ENCODE measurements at places on chromosomes 5 and 9. TPM values are rescaled to one million over a fixed set of nuclear protein-coding genes. Genes with fewer than 3 reads are reported as not detected.

The PCDHB7 gene
- total RNA-seq = not detected

The ARSB gene
- total RNA-seq = 4.8 TPM

- DNase-seq = no peak
- H3K36me3 ChIP-seq = peaks cover 14% of the 10 kb centered on the region
- H3K27me3 ChIP-seq = no peaks in the 10 kb centered on the region
- no peak overlapping the region for H3K27ac ChIP-seq
Observed at GRCh38 chr5:157506981-157507780, 47.2 kb downstream of the NIPAL4 start.

DNA sequence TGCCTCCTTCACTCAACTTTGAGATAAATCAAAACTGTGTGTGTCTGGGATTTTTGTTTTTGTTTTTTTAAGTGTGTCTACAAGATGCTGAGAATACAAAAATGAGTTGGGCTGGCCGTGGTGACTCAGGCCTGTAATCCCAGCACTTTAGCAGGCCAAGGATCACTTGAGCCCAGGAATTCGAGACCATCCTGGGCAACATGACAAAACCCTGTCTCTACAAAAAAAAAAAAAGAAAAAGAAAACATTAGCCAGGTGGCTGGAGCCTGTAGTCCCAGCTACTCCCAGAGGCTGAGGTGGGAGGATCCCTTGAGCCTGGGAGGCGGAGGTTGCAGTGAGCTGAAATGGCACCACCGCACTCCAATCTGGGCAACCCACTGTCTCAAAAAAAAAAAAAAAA lies 21.0 kb downstream of the HNRNPK start:
- H3K36me3 ChIP-seq = no peaks in the 10 kb centered on the region
- no peaks in the 10 kb centered on the region for H3K27me3 ChIP-seq
- H3K4me3 ChIP-seq = no peak overlapping the region

- H3K4me1 ChIP-seq = peaks cover 11% of the 10 kb centered on the region
- no peak for DNase-seq
- no peak overlapping the region for H3K27ac ChIP-seq
- H3K36me3 ChIP-seq = no peaks in the 10 kb centered on the region
Observed at GRCh38 chr5:113331209-113331551, 103.6 kb downstream of the TSSK1B start.

- H3K4me3 ChIP-seq = peak overlapping the region; percentile 93
- no peaks in the 10 kb centered on the region for H3K36me3 ChIP-seq
- peaks cover 39% of the 10 kb centered on the region for H3K4me1 ChIP-seq
- no peaks in the 10 kb centered on the region for H3K27me3 ChIP-seq
- H3K27ac ChIP-seq = peak overlapping the region; percentile 92
- no peak for DNase-seq
Observed at GRCh38 chr9:5630081-5630507, 1.2 kb downstream of the RIC1 start.

- H3K27me3 ChIP-seq = peaks cover 1% of the 10 kb centered on the region
- no peak overlapping the region for H3K27ac ChIP-seq
- H3K36me3 ChIP-seq = no peaks in the 10 kb centered on the region
Observed at GRCh38 chr9:106107716-106108115, 413.4 kb downstream of the TMEM38B start.

The MLANA gene
- not detected for total RNA-seq

DNA sequence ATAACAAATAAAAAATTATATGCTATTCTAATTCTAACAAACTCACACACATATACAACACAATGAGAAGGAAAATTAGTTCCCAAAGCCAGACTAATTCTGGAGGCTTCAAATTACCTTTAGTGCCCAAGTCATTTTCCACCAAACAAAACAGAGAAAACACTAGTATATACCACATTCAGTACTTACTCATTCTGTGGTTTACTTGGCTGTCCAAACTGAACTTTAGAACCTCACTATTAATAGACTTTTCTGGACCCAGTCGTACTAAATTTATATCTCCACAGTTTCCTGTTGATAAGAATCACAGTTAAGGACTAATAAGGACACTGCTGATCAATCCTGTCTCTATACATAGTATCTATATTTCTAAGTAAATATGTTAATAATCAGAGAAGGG lies 66.4 kb downstream of the SETX start:
- H3K27ac ChIP-seq = no peak overlapping the region
- H3K36me3 ChIP-seq = peaks cover 23% of the 10 kb centered on the region
- no peak overlapping the region for H3K4me3 ChIP-seq
- DNase-seq = no peak
- no peaks in the 10 kb centered on the region for H3K4me1 ChIP-seq

DNA sequence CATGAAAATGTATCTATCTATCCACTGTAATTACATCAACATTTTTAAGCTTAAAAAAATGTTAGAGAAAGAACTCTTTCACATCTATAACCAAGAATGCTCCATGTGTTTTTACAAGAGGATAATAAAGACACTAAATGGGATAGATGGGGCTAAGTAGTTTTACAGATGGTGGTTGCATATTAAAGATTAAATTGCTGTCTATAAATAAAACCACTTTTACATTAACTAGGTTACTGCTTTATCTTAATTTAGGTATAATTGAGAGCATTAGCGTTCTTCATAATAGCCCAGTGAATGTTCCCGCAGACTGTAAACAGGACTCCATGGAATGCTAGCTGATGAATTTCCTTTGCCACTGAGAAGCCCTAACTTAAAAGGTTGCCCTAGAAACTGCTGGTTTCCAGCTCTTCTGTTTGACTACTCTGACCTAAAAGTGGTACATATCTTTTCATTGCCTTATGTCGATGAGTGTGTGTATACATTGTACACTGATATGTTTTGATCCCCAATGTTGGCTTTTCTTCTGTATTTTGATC lies 117.9 kb downstream of the SGCD start:
- H3K27ac ChIP-seq = no peak overlapping the region
- no peaks in the 10 kb centered on the region for H3K4me1 ChIP-seq
- H3K27me3 ChIP-seq = no peaks in the 10 kb centered on the region
- no peak for DNase-seq

DNA sequence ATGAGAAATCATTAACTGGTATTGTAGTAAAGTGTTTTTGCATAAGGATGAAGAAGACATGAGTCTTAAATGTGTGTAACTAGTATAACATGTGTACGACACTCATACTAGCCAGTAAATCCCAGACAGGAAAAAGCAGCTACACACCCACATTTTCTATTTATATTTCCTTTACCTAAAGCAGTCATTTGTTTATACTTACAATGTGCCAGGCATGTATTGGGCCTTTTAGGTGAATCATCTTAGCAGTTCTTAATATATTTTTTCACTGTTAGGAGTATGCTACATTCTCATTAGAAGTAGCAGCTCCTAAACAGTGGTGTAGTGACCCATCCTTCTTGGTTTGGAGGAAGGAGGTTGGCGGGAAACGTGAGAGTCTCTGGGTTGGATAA lies 55.8 kb upstream of the TMC1 start:
- peaks cover 6% of the 10 kb centered on the region for H3K4me1 ChIP-seq
- DNase-seq = no peak
- H3K4me3 ChIP-seq = no peak overlapping the region
- no peaks in the 10 kb centered on the region for H3K27me3 ChIP-seq

GRCh38 chr5:169290895-169291294 lies 10.0 kb downstream of the SLIT3 start:
- peaks cover 19% of the 10 kb centered on the region for H3K27me3 ChIP-seq
- no peaks in the 10 kb centered on the region for H3K36me3 ChIP-seq
- no peak for DNase-seq
- H3K4me3 ChIP-seq = no peak overlapping the region

The TAS2R1 gene
- total RNA-seq = not detected

DNA sequence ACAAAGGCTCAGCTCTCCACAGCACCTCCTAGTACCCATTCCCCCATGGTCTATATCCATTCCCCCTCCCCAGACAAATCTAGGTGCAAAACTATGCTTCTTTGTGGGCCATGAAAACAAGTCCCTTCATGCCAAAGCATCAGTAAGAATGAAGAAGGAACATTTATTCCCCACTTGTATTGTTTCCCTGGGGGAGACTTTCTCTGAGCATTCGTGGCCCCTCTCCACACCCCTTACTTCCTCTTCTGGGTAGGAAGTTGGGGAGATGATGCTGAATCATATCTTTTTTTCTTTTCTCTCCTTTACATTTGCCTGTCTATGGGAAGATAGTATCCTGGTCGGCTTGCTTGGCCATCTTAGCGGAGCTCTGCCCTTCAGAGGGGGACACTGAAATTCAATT lies 246.8 kb downstream of the NSG2 start:
- H3K4me1 ChIP-seq = peaks cover 8% of the 10 kb centered on the region
- DNase-seq = peak; percentile 75
- H3K36me3 ChIP-seq = no peaks in the 10 kb centered on the region
- H3K27me3 ChIP-seq = no peaks in the 10 kb centered on the region

- no peaks in the 10 kb centered on the region for H3K4me1 ChIP-seq
- no peaks in the 10 kb centered on the region for H3K36me3 ChIP-seq
Observed at GRCh38 chr5:120306303-120306702, 157.8 kb upstream of the PRR16 start.

GRCh38 chr9:85276741-85277140 lies 465.0 kb downstream of the AGTPBP1 start:
- no peaks in the 10 kb centered on the region for H3K4me1 ChIP-seq
- no peaks in the 10 kb centered on the region for H3K36me3 ChIP-seq
- no peak overlapping the region for H3K27ac ChIP-seq
- peaks cover 8% of the 10 kb centered on the region for H3K27me3 ChIP-seq
- DNase-seq = no peak

The ADAMTS2 gene
- total RNA-seq = 3.9 TPM

DNA sequence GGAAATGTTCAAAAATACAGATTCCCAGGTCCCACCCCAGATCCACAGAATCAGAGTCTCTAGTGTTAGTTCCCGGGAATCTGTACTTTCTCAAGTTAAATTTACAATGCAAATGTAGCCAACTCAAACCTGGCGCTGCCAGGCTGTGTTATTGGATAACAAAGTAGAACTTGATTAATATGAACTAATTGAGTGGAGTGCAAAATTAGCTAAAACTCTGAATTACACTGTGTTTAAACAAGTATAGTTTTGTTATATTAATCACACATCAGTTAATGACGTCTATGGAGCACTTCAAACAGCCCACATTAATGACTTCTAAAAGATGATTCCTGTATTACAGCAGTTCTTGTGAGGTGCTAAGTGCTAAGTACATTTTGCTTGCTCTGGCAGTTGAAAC lies 32.4 kb upstream of the CYFIP2 start:
- H3K36me3 ChIP-seq = no peaks in the 10 kb centered on the region
- H3K4me1 ChIP-seq = no peaks in the 10 kb centered on the region
- H3K27ac ChIP-seq = no peak overlapping the region
- no peaks in the 10 kb centered on the region for H3K27me3 ChIP-seq
- DNase-seq = no peak

GRCh38 chr9:34507556-34507955 lies 15.2 kb downstream of the ENHO start:
- no peaks in the 10 kb centered on the region for H3K36me3 ChIP-seq
- no peaks in the 10 kb centered on the region for H3K27me3 ChIP-seq
- H3K4me3 ChIP-seq = no peak overlapping the region
- no peak overlapping the region for H3K27ac ChIP-seq

- no peak overlapping the region for H3K4me3 ChIP-seq
- no peaks in the 10 kb centered on the region for H3K27me3 ChIP-seq
- DNase-seq = no peak
- 0 out of 2 replicates have a peak, but pooled peaks cover 3% of the 10 kb centered on the region for H3K4me1 ChIP-seq
- H3K27ac ChIP-seq = no peak overlapping the region
Observed at GRCh38 chr5:95080441-95080840, 204.5 kb downstream of the MCTP1 start.

The CSF1R gene
- 0.17 TPM for total RNA-seq

DNA sequence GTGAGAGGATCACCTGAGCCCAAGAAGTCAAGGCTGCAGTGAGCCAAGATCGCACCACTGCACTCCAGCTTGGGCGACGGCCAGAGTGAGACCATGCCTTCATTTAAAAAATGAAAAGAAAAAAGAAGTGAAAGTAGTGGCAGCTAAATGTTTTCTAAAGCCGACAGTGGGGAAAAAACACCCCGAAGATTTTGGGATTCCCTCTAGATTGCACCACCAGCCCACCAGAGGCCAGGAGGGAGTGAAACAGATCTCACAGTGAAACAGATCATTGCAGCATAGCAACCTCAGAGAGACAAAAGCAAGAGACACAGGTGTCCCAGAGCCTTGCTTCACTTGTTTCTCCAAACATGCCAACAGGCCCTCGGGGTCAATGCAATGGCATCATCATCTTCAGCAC lies 156.8 kb downstream of the PAX5 start:
- no peaks in the 10 kb centered on the region for H3K36me3 ChIP-seq
- no peak for DNase-seq
- H3K27me3 ChIP-seq = peaks cover 12% of the 10 kb centered on the region
- no peak overlapping the region for H3K4me3 ChIP-seq

The NR6A1 gene
- 9.9 TPM for total RNA-seq

- peak overlapping the region; percentile 93 for H3K4me3 ChIP-seq
- DNase-seq = no peak
- H3K4me1 ChIP-seq = peaks cover 13% of the 10 kb centered on the region
- H3K27me3 ChIP-seq = no peaks in the 10 kb centered on the region
Observed at GRCh38 chr9:136728548-136729123, 14.1 kb downstream of the LCN10 start.

DNA sequence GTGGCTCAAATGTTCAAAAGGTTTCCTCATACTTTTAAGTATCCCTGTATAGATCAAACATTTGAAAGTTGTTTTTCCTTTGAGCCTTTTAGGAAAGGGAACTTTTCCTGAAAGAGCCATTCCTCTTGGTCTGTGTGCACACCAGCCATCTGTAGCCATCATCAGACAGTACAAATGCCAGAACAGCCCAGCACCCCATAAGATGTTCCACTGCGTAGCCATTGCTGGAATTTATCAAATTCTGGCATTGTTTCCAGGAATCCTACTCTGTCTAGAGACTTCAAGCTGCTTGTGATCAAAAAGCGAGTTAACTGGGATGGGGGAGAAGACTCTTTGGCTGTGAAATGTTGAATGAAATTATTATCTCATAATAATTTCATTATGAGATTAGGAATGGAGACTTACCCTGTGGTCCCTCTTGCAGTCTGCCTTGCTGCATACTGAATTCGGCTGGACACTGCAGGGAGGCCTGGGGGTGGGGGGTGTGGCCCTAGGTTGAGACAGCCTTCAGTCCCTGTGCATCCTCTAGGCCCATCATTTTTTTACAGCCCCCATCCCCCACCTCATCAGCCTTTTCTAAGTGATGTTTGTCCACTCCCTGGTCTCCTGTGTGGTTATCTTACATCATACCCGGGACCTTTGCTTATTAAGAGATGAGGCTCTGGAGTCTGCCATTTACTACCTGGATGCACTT lies 99.8 kb downstream of the RALGPS1 start:
- no peak overlapping the region for H3K4me3 ChIP-seq
- H3K27me3 ChIP-seq = no peaks in the 10 kb centered on the region
- no peak for DNase-seq
- H3K36me3 ChIP-seq = no peaks in the 10 kb centered on the region
- no peak overlapping the region for H3K27ac ChIP-seq
- H3K4me1 ChIP-seq = peaks cover 3% of the 10 kb centered on the region

GRCh38 chr9:137391411-137391754 lies 31.6 kb downstream of the EXD3 start:
- no peak overlapping the region for H3K27ac ChIP-seq
- H3K27me3 ChIP-seq = no peaks in the 10 kb centered on the region
- H3K36me3 ChIP-seq = no peaks in the 10 kb centered on the region
- DNase-seq = no peak
- H3K4me3 ChIP-seq = no peak overlapping the region

The NMUR2 gene
- total RNA-seq = not detected

- DNase-seq = no peak
- H3K4me1 ChIP-seq = no peaks in the 10 kb centered on the region
- H3K27ac ChIP-seq = no peak overlapping the region
- H3K36me3 ChIP-seq = no peaks in the 10 kb centered on the region
- no peak overlapping the region for H3K4me3 ChIP-seq
Observed at GRCh38 chr9:19741178-19741577, 47.7 kb downstream of the SLC24A2 start.

The PAPPA gene
- total RNA-seq = 0.05 TPM
